Ureter (tissue), 1 donor: ENCODE measurements at places on chromosomes 6 and 20.

DNA sequence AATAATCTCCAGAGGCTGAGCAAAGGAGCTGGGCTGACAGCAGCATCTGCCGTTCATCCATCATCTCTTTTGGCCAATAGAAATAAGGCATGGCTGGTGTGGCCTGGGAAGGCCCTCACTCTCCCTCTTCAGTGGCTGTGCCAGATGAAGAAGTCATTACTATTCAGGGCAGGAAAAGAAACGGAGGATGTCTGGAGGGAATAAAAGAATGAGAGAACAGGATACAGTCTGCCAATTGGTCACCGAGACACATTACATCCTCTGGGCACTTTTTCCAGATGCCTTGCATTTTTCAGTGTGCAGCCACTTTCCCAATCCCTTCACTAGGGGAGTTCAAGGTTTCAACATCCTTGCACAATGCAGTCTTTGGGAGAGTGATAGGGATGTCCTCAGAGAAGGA lies 32.2 kb upstream of the VGLL2 start:
- no peak for DNase-seq

- no peak for DNase-seq
These were observed 145.2 kb downstream of the DTNBP1 start for GRCh38 chr6:15517600-15517999.

GRCh38 chr6:16130932-16131387 lies 2.1 kb downstream of the MYLIP start:
- DNase-seq: no peak

DNA sequence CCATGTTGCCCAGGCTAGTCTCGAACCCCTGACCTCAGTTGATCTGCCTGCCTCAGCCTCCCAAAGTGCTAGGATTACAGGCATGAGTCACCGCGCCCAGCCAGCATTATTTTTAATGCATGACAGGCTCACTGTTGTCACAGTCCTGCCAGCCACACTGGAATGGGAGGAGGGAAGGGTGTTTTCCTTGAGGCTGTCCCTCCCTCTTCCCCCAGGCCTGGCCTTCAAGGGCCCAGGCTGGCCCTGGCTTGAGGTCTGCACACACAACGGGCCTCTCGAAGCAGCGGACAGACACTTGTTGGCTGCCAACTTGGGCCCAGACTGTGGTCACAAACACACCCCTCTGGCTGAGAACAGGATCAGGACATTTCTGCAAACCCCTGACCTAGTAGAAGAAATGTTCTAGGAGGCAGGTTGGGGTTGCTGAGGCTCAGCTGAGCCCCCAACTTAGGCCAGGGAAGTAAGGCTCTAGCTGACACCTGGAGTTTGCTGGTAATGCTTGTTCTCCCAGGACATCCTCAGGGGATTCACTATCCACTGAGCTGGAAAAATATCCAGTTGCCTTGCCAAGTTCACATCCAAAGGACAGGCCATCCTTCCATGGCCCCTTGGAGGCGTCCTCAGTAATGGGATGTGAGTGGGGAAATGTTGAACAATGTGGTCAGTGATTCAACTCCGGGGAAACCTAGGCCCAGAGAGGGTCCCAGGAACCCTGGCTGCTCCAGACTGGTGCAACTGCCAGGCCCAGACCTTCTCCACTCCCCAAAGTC lies 9.9 kb downstream of the SNTA1 start:
- DNase-seq: no peak

DNA sequence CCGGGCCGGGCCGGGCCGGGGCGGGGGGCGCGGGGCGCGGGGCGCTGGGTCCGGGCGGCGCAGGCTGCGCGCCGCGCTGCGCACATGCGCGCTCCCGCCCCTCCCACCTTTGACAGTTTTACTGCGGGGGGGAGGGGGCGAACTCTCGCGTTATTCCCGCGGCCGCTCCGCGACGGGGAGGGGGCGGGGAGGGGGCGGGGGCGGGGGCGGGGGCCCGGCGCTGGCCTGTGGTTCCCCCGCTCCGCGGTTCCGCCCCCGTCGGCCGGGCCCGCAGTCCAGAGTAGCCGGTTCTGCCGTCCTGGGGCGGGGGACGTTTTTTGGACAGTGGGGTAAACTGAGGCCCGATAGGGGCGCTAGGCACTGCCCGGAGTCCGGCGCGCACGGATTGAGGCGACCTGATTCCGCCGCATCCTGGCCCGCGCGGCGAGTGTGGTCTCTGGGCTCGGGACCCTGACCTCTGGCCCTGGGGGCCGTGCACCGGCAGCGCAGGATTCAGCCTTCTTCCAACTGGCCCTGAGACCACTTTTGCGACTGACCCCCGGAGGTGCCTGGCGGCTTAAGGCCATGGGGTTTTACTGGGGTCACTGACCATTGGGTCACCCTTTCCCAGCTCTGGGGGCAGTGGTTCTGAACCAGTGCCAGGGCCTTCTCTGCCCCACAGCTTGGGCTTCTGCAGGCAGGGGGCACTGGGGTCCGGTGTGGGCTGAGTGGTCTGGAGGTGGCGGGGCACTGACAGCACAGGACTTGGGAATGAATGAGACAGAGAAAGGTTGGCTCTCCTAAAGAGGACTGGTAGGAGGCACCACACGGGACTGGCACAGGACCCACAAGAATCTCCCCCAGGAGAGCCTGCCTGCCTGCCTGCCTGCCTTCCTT lies at the start of gene ZNF512B:
Gene ZNF512B, minus strand, starts transcription at position 93 of the 876 bp plus-strand sequence. CDS start 1,980 bp downstream, outside the sequence.
- DNase-seq: peak; percentile 59

DNA sequence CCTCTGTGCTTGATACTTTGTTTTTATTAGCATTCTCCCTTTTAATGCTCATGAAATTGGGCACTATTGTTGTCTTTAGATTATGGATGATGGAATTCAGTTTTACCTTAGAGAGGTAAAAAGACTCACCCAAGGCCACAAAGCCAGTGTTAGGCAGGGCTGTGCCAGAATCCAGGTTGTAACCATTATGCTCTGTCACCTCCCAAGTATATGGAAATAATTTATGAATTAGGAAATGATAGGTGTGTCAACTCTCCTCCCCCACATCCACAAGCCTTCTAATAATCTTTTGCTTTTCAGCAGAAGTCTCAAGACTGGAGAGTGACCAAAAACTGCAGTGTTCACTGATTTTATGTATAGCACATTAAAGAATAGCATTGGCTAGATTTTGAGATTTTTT lies 13.0 kb downstream of the DCBLD1 start:
- no peak for DNase-seq

DNA sequence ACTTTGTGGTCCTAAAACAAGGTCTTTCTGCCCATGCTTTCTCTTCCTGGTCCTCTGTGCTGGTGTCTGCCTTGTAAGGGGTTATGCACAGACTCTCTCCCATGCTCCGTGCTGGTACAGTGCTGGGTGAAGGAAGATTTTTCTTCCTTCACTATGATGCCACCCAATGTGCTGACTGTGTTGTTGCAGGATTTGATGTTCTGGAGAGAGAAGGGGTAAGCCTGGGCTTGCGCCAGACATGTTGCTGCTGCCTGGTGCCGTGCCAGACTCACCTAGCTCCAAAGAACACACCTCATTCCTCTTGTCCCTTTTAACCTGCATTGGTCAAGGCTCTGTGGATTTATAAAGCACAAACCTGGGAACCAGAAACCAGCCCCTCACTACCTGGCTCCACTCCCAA lies 28.4 kb upstream of the ARMH2 start:
- DNase-seq: peak; percentile 57

GRCh38 chr6:152426276-152426675 lies 210.9 kb downstream of the SYNE1 start:
- DNase-seq: no peak

GRCh38 chr6:43992126-43992663 lies 135.1 kb downstream of the MRPL14 start:
- no peak for DNase-seq

DNA sequence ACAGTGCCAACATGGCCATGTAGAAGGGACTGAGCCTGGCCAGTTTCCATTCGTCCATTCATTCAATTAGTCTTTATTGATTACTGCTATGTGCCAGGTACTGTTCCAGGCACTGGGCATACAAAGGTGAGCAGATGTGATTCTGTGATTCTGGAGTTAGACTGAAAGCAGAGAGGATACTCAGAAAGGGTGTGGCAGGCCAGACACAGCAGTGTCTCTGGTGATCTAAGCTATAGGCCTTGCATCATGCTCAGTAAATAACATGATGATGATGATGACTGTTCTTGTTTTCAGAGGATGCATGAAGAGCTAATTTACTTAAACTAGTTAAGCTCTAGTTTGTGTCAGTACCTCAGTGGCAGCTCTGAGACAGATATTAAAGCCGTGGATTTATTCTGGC lies 31.4 kb upstream of the FUCA2 start:
- no peak for DNase-seq

DNA sequence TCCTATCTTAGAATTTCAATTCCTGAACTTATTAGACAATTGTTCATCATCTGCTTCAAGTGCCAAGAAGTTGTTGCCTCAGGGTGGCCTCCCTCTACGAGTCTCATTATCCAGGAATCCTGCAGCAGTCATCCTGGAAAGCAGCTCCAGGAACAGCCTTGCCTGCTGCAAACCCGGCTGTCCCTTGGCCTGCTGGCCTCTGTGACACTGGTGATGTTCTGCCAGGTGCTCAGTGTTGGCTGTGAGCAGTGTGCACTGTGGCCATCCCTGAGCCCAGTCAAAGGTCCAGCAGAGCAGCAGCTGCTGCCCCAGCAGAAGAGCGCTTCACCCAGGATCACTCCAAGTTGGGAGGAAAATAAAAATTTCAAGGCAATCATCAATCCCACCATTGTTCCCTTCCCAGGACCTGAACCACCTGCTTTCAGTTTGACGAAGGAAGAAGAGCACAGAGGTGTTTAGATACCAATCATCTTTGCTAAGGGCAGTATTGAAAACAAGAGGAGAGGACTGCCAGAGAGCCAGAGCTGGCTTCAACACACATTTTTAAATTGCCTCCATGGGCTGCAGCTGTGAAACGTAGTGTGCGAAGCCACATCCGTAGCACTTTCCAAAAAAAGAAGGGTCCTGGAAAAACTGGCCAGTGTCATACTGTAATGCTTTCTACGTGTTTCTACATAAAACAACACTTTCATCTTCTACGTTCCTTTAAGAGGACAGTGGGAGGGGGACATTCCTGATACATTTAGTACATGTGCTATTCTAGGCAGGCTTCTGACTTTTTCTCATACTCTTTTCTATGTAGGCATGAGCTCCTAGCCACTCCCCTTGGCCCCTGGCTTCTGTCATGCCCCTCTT lies 7.2 kb upstream of the FAM50B start:
- DNase-seq: no peak
